ENCODE measurements at places on chromosomes 5 and 9.

- DNase-seq, result no peak
Observed at GRCh38 chr5:158811921-158812320, 287.8 kb downstream of the EBF1 start.

DNA sequence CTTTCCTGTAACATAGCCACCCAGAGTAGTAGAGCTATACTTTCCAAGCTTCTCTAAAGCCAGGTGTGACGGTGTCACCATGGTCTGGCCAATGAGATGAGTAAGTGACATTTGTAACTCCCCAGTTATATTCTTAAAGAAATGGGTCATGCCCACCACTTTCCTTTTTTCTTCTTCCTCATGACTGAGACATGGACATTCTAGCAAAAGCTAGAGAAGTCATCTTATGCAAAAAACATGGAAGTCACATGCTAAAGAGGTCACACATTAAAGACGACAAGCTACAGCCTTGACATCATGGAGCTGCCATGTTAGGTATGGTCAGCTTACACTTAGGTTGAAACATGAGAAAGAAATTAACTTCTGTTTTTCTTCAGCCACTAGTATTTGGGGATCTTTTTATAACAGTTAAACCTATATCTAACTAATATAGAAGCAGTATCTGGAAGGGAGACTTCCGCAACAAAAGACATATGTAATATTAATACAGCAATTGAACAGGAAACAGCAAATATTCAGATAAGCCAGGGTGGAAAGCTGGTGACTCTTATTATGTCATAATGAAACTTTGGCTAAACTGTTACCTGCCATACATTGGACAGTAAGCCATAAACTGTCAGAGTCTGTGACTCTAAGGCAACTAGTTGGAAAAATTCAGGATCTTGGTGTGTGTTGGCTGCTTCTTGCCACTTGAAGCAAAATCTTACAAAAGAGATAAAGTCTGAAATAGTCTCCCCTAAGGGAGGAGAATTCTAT is 54.7 kb upstream of the SNX2 start:
- DNase-seq, result no peak

DNA sequence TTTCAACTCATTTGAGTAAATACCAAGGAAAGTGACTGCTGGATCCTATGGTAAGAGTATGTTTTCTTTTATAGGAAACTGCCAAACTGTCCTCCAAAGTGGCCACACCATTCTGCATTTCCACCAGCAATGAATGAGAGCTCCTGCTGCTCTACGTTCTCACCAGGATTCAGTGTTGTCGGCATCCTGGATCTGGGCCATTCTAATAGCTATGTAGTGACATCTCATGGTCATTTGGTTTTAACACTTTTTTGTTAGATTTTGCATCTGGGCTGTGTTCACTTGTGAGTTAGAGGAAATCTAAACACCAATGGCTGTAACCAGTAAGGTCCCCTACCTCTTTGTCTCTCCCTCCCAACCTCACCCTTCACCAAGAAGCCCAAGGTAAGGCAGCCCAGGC is 115.9 kb downstream of the ATPSCKMT start:
- no peak for DNase-seq

GRCh38 chr5:180179442-180180420 is 29.3 kb downstream of the RASGEF1C start:
- no peak for DNase-seq

Data from stimulated activated CD8-positive, alpha-beta memory T cell treated with anti-CD3 and anti-CD28 coated beads, Interleukin-2, amount 100 ng/mL, for 48 hours (primary cell).